ENCODE measurements at places on chromosomes 2 and 18. TPM values are rescaled to one million over a fixed set of nuclear protein-coding genes. Genes with fewer than 3 reads are reported as not detected.

IL1R2 gene
- total RNA-seq: not detected

MEP1B gene
- not detected for total RNA-seq

UGT1A6 gene
- total RNA-seq: not detected

RIT2 gene
- not detected for total RNA-seq

CIB4 gene
- not detected for total RNA-seq

GREB1L gene
- total RNA-seq: 9.4 TPM

CHRNG gene
- not detected for total RNA-seq

ARHGEF33 gene
- 0.07 TPM for total RNA-seq
